Activated T-cell treated with anti-CD3 and anti-CD28 coated beads for 1 hour (primary cell): ENCODE measurements at places on chromosomes 5 and 9.

GRCh38 chr9:134344068-134344799 lies 18.0 kb downstream of the RXRA start:
- DNase-seq, result peak; percentile 12

DNA sequence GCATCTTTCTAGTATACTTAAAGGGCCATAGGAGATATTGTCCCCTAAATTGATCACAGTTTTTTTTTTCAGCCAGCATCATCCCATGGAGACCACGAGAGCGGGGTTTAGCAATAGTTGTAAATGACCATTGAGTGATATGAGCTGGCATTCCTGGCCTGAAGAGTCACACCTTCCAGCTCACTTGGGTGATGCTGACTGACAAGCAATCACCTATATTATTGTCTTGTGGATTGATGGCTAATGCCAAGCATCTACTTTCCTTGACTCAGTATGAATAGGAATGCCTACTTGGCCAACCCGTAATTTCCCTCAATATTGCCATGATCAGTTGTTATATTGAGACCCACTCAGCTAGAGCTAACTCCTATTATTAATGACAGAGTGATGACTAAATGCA lies 70.5 kb downstream of the ADAMTSL1 start:
- no peak for DNase-seq

GRCh38 chr9:15304632-15305031 lies 2.4 kb downstream of the TTC39B start:
- no peak for DNase-seq

- DNase-seq, result no peak
Measured at GRCh38 chr5:16883176-16883575, 52.9 kb downstream of the MYO10 start.

DNA sequence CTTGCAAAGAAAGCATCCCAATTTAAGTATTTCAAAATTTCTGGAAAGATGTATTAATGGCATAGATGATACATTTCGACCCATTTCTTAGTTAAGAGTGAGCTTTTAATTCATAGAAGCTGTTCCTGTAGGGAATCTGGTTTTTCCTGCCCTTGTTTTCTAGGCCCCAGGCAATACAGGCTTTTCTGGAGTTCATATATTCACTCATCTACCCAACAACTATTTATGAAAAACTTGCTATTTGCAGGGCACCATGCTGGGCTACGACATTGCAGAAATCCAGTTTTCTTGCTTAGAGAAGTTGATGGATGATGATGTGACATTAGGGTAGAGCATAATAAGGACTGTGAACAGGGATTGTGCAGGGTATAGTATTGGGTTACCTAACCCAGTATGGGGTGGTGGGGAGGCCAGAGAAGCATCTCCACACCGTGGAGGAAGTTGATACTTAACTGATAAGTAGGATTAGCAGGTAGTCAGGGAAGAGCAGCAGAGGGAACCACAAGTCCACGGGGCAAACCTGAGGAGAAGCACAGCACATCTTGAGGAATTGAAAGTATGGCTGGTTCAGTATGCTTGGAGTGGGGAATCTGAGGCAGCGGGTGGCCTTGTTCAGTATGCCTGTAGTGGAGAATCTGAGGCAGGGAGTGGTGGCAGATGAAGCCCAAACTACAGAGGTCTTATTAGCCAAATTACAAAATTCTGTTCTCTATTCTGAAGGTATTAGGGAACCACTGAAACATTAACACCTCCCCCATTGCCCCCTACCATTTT lies 247.5 kb downstream of the ARRDC3 start:
- no peak for DNase-seq

DNA sequence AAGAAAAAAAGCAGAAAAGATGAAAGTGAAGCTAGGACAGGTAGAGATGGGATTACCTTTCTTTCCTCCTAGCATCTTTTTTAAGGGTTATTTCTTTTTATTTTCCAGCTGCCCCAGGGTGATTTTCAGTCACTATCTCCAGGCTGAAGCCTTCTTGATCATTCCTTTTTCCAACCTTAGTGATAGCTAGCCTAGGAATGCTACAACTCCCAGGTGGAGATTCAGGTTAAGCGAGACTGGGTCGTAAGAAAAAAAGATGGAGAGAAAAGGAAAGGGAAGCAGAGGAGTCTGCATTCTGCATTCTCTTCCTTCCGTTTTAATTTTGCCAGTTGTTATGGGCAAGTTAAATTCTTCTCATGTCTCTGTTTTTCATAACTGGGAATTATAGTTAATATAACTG lies 36.7 kb upstream of the RIC1 start:
- no peak for DNase-seq

- no peak for DNase-seq
Measured at GRCh38 chr9:130114741-130115140, 57.5 kb upstream of the NCS1 start.

DNA sequence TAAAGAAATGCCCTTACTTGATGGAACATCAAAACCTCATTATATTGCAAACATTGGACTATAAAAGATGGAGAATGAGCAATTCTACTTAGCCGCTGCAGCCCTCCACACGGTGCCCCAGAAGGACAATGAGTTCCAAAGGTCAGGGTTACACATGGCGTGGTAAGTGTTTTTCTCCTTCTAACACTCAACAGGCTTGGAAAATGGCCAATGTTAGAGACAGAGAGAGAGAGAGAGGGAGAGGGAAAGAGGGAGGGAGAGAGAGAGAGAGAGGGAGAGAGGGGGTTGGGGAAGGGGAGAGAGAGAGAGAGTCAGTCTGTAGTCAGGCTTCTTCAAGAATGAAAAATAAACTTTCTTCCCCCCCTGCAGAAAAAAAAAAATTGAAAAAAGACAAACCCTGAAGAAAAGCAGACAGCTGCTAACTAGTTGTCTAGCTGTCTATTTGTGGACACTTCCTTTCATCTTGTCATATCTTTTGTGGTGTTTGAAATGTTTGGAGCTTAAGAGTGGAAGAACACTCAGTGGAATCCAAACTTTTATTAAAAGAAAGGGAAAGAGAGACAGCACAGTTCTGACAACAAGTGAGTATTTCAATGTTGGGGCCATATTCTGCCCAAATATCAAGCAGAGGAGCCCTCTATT lies 324.8 kb downstream of the TMEM38B start:
- no peak for DNase-seq

DNA sequence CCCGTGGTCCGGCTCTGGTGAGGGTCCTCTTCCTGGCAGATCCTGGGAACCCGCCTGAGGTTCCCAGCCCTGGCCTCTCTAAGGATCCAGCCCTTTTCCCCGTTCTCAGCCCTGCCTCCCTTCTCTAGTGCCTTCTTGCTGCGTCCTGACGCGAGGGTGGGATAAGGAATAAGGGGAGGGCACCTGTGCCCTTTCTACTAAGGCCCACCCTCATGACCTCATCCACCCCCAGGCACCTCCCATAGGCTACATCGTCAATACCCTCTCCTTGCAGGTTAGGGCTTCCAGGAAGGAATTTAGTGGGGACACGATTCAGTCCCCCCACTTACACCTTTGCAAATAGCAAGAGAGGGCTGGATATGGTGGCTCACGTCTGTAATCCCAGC lies 10.7 kb upstream of the DIPK1B start:
- no peak for DNase-seq

GRCh38 chr9:33193818-33194217 lies 26.7 kb upstream of the B4GALT1 start:
- DNase-seq, result no peak

DNA sequence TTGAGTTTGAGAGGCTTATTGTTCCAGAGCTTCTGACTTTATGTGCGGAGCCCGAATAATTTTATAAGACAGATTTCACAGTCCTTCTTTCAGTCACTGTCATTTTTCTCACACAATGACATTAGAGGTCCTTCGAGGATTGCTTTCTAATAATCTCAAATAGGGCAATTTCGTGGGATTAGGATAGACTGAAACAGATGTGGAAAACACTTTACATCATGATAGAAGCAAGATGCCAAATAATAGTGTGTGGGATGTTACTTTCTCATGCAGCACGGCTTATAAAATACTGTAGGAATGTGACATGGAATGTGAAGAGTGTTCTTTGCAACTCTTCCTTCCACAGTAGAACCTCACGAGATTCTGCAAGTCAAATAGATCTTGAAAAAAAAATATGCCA lies 451.3 kb downstream of the SEMA5A start:
- no peak for DNase-seq

- no peak for DNase-seq
Measured at GRCh38 chr9:27385606-27386322, 88.8 kb upstream of the EQTN start.

DNA sequence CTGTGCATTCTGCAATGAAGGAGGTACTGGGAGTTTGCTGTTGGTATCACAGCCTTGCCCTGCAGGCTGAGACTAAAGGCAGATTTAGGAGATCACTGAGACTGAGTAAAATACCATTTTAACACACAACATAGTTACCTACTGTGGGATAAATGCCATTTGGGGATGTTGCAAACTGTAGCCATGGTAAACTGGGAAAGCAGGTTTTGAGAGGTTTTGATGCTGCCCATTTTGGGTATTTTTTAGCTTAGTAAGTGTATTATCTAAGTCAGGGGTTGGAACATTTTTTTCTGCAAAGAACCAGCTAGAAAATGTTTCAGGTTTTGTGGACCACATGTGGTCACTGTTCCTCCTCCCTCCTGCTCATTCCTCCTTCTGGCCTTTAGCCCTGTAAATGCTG lies 108.9 kb downstream of the EHMT1 start:
- DNase-seq, result no peak

DNA sequence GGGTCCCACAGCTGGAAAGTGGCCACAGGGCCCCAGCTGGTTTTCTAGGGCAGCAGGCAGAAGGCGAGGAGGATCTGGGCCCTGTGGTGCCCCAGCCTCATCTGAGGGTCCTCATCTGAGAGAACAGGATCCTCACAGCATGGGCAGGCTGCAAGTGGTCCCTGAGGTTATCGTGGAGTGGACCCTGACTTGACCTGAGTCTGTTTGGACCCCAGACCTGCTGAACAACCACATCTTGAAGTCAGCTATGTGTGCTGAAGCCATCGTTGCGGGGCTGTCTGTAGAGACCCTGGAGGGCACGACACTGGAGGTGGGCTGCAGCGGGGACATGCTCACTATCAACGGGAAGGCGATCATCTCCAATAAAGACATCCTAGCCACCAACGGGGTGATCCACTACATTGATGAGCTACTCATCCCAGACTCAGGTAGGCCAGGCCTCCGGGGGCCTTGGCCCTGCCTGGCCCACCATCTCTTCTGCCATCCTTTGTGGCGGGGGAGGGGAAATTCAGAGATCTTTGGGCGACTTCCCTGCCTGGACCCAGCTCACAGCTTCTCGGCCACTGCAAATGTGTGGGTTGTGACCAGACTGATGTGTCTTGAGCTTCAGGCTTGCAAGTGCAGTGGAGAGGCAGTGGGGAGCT lies 24.0 kb downstream of the TGFBI start:
- DNase-seq, result no peak

- no peak for DNase-seq
Measured at GRCh38 chr9:107246259-107247254, 36.5 kb upstream of the RAD23B start.

- DNase-seq, result no peak
Measured at GRCh38 chr5:103587185-103587748, 24.7 kb upstream of the NUDT12 start.

DNA sequence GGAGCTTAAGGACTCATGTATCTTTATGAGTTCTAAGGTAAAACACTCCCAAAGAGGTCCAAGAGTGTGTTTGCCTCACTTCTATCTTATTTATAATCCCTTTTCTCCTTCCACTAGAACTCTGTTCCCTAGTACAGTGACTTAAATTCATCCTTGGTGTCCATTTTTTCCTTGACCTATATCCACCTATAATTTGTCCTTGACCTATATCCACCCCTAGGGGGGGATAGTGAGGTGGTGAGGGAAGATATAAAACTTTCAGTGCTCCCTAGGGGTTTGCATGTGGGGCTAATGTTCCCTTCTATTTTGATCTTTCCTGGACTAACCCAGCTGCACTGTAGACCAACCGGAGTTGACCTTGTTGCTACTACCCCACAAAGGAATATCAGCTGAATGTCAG lies 83.5 kb upstream of the GNAQ start:
- no peak for DNase-seq

- no peak for DNase-seq
Measured at GRCh38 chr9:109969011-109969410, 189.0 kb downstream of the PALM2AKAP2 start.

- DNase-seq, result no peak
Measured at GRCh38 chr9:90419221-90419851, 223.3 kb downstream of the DIRAS2 start.

DNA sequence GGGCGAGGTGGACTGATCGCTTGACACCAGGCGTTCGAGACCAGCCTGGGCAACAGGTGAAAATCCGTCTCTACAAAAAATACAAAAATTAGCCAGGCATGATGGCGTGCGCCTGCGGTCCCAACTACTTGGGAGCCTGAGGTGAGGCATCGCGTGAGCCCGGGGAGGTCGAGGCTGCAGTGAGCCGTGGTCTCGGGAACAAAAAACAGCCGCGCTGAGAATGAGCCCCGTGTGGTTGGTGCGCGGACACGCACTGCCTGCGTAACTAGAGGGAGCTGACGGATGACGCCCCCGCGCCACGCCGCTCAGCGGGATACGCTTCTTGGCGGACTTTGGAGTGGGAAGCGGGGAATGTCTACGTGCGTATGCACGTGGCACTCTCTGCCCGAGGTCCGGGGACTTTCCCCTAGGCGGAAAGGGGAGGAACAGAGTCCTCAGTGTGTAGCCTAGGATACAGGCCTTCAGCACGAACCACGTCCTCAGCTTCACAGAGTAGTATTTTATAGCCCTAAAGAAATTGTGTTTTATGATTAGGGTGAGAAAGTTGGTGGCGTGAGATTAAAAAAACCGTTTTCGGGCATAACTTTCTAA lies at the start of gene RMRP:
Gene RMRP, minus strand, starts transcription at position 474 of the 591 bp plus-strand sequence.
- DNase-seq, result peak; percentile 67

DNA sequence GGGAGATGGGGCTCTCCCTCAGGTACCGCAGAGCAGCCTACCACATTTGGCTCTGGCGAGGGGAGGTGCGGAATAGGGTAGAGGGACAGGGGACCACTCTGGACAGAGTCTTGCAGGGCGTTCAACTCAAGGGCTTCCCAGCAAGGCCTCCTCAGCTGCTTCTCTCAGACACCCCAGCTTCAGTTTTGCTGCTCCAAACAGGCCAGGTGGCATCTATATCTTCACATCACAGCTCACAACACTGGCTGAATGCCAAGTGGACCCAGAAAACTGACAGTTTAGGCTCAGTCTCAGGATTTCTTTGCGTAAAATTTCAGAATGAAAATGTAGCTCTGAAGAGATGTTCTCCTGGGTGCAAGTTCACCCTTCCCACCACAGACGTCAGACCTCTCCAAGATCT lies 592.6 kb upstream of the ADAMTS16 start:
- no peak for DNase-seq

GRCh38 chr9:71879644-71880174 lies 31.3 kb downstream of the ABHD17B start:
- no peak for DNase-seq
